DMS79 treated with DMSO at 0.1 percent for 48 hours (cell line): ENCODE measurements at places on chromosomes 11 and 22.
A peak's percentile ranks its signal among the peaks of the same experiment; 100 is the strongest.

GRCh38 chr22:17313626-17314025, 55.6 kb upstream of the CECR2 start:
- DNase-seq: no peak

- DNase-seq: no peak
These were observed 29.3 kb upstream of the PPP2R1B start for GRCh38 chr11:111795334-111795985.

GRCh38 chr22:49087198-49087597, 740.5 kb downstream of the BRD1 start:
- DNase-seq: peak; percentile 20

DNA sequence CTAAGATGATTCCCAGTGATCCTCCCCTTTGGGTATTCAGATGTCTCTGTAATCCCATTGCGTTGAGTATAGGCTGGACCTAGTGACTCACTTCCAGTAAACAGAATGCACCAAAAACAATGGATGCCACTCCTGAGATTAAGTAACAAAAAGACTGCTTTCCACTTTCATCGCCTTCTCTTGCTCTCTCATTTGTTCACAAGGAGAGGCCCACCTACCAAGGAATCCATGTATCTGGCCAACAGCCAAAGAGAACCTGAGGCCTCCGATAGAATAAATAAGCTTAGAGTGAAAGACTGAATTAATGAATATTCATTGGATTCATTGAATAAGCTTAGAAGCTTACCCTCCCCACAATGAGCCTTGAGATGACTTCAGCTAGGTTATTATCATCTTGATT, 454.6 kb downstream of the KCNA4 start:
- no peak for DNase-seq

GRCh38 chr11:25485315-25485714, 846.6 kb upstream of the ANO3 start:
- no peak for DNase-seq

- DNase-seq: peak; percentile 83
These were observed 35.1 kb downstream of the MMP7 start for GRCh38 chr11:102495161-102496042.

DNA sequence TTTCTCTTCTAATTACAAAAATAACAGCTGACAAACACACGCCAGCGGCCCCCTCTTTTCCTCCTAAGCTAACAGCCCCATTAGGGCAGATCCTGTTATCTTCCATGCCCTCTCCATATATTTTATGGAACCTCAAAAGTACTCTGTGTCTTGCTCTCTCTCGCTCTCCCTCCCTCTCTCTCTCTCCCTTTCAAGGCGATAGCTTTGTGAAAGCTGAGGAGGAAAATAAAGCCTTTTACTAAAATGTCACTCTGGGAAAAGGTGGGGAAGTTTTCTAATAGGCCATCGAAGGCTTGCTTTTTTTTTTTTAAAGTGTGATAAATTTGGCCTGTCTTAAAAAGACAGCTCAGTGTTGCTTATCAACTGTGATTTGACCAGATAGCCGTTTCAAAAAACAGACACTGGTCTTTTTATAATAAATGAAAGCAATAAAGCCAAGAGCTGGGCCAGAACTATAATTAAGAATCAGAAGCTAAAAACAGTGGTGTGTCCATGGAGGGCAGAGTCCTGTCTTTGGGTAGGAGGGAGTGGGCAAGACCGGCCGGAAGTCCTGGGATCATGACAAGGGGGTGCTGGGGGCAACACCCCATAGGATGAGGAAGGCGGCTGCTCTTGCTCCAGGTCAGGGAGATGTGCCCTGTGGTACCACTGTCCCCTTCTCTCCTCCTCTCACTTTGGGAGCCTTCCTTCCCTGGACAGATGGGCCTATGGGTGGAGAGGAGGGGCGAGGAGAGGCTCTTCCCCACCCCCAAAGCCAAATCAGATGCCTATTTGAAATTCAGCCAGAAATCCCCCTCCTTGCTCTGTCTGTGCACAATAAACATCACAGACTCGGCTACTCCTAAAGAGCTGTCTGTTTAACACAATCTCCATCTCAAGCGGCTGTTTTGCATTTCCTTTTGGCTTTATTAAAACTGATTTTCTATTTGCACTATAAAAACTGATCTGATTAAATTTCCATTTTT, 267.2 kb downstream of the BUD13 start:
- DNase-seq: peak; percentile 18

DNA sequence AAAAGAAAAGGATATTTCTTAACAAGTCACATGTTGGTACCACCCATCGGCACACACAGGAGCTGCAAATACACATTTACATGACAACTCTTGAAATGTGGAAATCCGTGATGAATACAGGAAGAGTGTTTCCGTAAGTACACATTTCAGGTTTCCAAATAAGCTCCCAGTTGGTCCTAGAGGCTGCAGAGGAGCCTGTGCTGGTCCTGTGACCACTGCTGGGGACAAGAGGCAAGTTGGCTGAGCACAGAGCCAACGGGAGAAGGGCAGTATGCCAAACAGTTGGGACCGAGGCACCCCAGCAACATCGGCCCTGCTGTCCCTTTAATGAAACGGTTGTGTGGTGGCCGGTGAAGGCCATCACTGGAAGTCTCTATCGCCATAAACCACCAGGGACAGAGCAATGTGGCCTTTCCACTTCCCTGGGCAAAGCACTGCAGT, 38.5 kb upstream of the ARFGAP3 start:
- DNase-seq: no peak

- no peak for DNase-seq
These were observed 137.1 kb downstream of the TMEM135 start for GRCh38 chr11:87174870-87175269.

DNA sequence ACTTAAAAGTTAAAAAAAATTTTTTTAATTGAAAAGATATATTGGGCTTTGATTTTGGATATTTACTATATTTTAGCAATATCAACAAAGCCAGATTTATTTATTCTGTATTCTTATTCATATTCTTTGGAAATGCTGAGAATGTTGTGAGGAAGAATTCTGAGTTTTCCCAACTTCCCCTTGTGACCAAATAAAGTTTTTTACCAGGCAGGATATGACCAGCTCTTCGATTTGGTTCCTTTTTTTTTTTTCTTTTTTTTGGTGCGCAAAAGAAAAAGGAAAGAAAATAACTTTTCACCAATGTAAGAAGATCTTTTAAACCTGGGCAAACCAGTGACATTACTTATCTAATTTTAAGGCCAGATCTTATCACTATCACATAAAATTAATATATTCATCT, 12.9 kb downstream of the TCP11L1 start:
- no peak for DNase-seq

- no peak for DNase-seq
These were observed 22.2 kb upstream of the CCDC34 start for GRCh38 chr11:27385245-27385644.

- no peak for DNase-seq
These were observed 4.7 kb upstream of the ZNF74 start for GRCh38 chr22:20389288-20389687.

GRCh38 chr22:47801541-47802245, 1039.2 kb downstream of the TBC1D22A start:
- DNase-seq: no peak

DNA sequence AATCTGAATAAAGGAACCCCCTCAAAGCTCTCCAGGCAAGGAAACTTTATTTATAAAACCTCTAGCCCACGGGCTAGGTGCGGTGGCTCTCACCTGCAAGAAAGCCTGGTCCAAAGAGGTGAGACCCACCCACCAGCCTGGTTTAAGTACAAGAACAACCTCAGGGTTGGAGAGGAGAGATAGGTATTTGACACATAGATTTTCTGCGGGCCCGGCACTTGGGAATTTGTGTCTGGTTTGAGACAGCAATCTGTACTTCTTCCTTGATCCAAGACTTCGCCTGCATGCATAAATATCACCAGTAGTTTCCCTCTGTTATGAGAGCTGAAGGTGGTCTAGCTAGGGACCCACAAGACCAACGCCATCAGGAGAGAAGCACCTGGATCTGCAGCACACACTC, 73.2 kb upstream of the CAPRIN1 start:
- DNase-seq: no peak

DNA sequence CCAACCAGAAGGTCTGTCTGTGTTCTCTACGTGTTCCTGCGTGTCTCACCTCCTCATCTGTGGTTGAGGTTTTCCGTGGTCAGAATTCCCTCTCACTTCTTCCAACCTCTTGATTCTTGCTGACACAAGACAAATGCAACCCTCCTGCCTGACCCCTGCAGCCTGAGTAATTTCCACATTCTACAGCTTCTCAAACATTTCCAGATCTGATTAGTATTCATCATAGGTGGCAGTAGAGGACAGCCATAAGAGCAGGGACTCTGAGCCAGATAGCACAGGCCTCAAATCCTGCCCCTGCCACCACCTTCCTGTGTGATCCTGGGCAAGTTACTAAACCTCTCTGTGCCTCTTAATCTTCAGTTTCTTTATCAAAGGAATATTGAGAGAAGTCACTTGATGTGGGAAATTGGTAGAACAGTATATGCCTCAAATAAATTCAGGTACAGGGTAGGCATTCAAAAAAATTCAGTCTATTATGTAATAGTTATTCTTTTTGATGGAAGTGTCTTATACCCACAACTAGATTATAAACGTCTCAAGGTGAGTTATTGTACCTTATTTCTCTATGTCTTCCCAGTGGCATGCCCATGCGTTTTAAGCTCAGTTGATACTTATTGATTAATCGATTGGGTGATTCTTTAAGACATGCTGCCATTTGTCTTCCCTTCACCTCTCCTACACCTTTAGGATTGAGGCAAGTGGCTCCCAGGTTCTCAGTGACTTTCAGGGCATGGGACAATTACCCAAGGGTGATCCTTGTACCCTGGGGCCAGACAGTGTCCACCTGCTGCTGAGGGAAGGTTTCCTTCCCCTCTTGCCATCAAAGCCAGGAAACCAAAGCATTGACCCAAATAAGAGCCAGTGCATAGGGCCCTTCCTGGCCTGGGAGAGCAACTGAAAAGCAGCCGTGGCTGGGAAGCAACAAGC, 19.6 kb downstream of the POU2AF1 start:
- DNase-seq: no peak

GRCh38 chr22:18001040-18001893, 23.1 kb downstream of the MICAL3 start:
- peak; percentile 78 for DNase-seq

- DNase-seq: no peak
These were observed 29.4 kb upstream of the SORL1 start for GRCh38 chr11:121422675-121423074.

- DNase-seq: no peak
These were observed 22.0 kb upstream of the GRAMD1B start for GRCh38 chr11:123407996-123408597.

- DNase-seq: no peak
These were observed 35.1 kb upstream of the WNT11 start for GRCh38 chr11:76241243-76242000.

DNA sequence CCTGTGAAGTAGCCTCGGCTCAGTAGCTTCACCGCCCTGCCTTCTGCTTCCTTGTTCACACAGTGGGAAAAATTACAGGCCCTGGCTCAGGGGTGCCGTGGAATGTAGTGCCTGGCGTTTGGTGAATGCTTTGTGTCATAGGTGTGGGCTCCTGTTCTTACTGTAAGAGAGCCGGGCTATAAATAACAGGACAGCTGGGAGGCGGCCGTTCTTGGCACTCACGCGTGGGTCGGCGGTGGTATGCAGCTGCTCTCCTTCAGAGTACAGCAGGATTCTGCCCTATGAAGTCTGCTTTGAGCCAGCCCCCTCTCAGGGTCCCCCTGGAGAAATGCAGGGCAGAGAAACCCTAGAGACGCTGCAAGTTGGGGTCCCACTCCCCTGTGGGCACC, 84.2 kb downstream of the CTTN start:
- no peak for DNase-seq

DNA sequence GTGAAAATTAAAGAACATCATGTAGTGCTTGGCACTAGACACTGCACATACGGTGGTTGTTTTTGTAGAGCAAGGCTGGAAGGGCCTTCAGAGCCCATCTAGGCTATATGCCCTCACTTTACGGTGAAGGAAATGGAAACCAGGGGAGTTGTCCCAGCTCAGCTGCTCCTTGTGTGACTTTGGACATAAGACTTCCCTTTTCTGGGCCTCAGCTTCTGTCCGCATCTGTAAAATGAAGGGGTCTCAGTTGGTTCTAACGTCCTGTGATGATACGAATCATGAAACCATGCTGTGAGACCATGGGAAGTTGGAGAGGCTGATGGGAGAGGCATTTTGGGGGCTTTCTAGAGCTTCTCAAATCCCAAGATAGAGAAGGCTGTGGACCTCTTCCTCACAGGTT, 4.7 kb downstream of the KCNE3 start:
- no peak for DNase-seq

GRCh38 chr11:94787801-94788200, 19.6 kb downstream of the AMOTL1 start:
- peak; percentile 15 for DNase-seq

GRCh38 chr22:17828502-17829080, 54.3 kb upstream of the BID start:
- no peak for DNase-seq

DNA sequence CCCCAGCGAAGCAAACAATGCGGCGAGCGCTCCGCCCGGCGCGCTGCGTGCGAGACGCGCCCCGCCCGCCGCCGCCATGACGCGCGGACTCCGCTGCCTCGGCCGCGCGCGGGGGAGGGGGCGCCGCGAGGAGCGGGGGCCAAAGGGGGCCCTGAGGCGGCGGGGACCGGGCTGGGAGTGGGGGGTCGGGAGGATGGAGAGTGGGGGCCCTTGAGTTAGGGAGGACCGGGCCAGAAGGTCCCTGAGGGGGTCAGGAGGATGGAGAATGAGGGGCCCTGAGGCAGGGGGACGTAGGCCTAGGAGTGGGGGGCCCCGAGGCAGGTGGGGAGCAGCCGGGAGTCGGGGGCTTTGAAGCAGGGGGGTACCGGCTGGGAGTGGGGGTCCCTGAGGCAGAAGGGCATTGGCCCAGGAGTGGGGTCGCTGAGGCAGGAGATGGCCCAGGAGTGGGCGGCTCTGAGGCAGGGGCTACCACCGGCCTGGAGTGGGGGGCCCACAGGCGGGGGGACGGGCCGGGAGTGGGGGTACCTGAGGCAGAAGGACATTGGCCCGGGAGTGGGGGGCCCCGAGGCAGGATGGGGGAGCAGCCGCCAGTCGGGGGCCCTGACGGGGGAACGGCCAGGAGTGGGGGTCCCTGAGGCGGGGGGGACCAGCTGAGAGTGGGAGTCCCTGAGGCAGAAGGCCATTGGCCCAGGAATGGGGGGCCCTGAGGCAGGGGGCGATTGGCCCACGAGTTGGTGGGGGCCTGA, at the start of gene BRD1:
Gene BRD1 (minus strand): TSS at position 21 of the 746 bp plus-strand sequence. CDS start 3,556 bp downstream, outside the sequence.
- peak; percentile 11 for DNase-seq

DNA sequence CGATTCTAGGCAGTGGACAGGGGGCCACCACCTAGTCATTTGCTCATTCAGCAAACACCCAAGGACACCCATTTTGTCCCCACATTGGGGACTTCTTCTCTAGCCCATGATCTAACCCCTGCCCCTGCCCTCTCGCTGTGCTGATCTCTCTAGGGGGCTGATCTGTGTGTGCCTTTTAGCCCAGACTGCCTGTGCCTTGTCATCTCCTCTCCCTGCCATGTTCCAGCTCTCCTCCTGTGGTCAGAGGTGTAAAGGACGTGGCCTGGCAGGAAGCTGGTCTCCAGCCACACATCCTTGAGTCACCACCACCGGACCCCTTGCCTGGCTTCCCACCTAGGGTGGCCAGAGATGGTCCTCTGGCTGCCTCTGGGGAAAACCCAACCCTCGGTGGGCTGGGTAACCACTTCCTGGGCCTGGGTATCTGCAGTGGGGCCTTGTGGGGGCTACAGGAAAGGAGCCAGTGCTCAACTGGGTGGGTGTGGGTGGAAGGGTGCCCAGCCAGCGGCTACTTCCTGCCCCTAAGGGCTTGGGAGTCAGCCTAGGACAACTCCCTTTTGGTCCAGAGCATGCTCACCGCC, 1.3 kb downstream of the CTSW start:
- DNase-seq: no peak

- no peak for DNase-seq
These were observed 33.0 kb downstream of the MOB2 start for GRCh38 chr11:1453611-1454034.
